ENCODE measurements at places on chromosomes 2 and 18. TPM values are rescaled to one million over a fixed set of nuclear protein-coding genes. Genes with fewer than 3 reads are reported as not detected.

DNA sequence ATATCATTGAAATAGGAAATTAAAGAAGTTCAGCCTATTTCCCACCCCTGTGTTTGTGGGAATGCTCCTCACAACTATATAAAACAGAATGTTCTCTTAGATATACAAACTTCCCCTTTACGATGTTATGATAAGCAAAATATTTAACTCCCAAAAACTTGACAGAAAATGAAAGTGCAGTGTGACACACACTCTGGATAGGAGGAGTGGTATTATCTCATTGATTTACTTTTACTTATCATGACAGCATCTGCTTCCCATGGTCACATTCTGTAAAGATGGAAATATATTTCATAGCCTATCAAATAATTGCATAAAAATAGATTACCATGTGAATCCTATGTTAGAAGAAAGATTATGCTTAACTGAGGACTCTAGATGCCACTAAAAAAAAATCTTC is 96.6 kb upstream of the STK17B start:
- no peak for DNase-seq

GRCh38 chr2:63790906-63791305 is 50.8 kb upstream of the UGP2 start:
- no peak for DNase-seq

GRCh38 chr2:113216321-113216720 is 42.5 kb downstream of the PSD4 start:
- no peak for DNase-seq

GRCh38 chr2:85179541-85179940 is 46.3 kb downstream of the TCF7L1 start:
- no peak for DNase-seq

DNA sequence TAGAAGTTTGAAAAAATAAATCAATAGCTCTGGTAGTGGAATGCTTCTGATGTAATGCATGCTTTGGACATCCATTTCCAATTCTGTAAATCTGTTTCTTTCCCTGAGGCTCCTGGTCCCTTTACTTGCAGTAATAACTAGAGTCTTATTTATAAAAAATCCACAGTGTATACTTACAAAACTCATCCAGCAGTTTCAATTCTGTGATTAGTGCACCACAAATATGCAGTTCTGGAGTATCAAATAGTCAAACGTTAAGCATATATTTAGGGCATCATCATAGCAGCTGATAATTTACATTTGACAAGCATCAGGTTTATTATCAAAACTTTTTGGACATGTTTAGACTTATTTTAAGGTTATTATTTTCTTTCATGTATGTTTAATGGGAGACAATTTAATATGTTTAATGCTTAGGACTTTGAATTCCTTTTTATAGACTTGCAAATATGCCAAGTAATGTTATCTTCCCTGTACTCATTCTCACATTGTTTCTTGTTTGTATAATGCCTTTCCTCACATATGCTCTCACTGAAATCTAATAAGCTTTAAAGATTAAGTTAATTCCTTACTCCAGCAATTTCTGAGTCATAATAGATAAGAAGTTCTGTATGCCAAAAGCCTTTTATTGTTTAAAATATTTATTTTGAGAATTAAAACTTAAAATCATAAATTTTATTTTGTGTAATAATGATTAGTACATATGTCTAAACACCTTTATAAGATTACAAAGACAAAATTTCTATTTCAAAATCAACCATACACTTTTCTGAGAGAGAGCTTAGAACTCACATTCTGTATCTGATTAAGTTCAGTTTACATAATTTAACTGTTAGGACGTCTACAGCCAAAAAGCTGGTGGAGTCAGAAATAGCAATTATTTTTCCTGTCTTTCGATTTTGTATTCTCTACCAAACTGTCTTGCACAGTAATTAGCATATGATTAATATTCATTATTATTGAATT is 341.5 kb upstream of the TMEFF2 start:
- no peak for DNase-seq

DNA sequence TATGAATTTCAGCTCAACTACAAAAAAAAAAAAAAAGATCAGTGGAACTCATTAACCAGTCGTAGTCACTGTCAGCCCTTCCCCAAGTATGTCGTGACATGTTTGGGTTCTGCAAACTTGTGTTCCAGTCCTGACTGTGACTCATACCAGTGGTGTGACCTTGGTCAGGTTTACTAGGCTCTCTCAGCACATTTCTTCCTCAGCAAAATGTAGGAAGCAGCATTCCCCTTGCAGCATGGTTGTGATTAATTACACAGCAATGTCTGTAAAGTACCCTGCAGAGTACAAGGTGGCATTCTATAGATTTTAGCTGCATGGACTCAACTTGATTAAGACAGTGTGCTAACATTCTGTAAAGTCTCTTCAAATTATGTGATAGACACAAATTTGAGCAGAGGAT is 156.9 kb downstream of the LAMA1 start:
- no peak for DNase-seq

DNA sequence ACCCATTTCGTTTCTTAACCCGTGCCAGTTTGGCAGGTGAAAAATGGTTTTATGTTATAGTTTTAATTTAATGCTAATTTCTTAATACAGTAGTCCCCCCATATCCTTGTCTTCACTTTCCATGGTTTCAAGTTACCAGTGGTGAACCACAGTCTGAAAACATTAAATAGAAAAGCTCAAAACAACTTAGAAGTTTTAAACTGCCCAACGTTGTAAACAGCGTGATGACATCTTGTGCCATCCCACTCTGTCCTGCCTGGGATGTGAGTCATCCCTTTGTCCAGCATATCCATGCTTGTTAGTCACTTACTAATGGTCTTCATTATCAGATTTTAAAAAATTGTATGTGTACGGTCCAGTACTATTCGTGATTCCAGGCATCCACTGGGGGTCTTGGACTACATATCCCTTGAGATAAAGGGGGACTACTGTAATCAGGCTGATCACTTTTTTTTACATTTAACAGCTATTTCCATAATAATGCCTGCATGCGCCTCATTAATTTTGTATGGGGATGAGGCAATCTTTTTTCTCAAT is 31.9 kb downstream of the SLC66A3 start:
- DNase-seq: no peak

DNA sequence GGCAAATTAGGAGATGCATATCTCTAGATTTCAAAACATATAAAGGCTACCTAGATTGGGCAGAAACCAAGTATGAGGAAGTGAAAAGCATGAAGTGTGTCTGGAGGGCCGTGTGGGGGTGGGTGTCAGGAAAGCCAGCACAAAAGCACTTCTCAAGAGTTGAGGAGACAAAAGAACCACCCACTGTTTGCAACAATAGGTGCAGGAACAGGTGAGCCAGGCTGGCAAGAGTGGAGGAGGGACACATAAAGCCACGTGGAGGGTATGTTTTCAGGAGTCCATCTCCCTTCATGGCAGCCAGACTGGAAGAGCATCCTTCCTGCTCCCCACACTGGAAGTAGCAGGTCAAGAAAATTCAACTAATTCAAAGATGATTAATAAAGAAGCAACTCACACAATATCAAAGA is 96.4 kb downstream of the CERS6 start:
- no peak for DNase-seq

- no peak for DNase-seq
These were observed 165.3 kb downstream of the GALNT1 start for GRCh38 chr18:35746826-35747339.

DNA sequence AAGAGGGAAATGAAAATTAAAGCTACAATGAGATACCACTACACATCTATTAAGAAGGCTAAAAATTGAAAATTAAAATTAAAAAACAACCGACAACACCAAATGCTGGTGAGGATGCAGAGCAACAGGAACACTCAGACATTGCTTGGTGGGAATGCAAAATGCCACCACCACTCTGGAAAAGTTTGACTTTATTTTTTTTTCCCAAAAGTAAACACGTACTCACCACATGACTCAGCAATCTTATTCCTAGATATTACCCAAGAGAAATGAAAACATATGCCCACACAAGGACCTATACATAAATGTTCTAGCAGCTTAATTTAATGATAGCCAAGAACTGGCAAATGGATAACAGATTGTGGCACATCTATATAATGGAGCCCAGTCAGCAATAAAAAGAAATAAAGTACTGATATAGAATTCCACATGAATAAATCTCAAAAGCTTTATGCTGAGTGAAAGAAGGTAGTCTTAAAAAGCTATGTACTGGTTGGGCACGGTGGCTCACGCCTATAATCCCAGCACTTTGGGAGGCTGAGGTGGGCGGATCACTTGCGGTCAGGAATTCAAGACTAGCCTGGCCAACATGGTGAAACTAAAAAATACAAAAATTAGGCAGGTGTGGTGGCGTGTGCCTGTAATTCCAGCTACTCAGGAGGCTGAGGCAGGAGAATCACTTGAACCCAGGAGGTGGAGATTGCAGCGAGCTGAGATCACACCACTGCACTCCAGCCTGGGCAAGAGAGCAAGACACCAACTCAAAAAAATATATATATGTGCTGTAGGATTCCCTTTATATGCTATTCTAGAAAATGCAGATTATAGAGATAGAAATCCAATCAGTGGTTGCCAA is 4.2 kb upstream of the PROC start:
- DNase-seq: no peak

GRCh38 chr2:236769981-236770671 is 200.5 kb downstream of the ACKR3 start:
- DNase-seq: no peak

DNA sequence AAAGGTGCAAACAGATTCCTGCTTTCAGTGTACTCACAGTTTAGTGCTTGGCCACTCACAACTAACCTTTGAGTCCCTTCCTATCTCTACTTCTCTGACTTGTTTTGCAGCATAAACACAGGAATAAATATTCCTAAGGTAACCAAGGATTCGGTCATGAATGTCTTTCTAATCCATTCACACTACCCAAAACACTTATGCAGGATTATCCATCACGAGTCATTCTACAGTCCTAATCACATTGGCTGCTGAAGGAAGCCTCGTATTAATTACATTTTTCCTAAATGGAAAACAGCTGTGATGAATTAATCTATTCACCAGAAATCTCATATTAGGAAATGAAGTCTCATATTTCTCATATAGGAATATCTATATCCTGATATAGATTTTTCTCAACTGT is 16.3 kb downstream of the RDH14 start:
- DNase-seq: no peak

- no peak for DNase-seq
These were observed 660.5 kb downstream of the LRRTM4 start for GRCh38 chr2:76861708-76862107.

DNA sequence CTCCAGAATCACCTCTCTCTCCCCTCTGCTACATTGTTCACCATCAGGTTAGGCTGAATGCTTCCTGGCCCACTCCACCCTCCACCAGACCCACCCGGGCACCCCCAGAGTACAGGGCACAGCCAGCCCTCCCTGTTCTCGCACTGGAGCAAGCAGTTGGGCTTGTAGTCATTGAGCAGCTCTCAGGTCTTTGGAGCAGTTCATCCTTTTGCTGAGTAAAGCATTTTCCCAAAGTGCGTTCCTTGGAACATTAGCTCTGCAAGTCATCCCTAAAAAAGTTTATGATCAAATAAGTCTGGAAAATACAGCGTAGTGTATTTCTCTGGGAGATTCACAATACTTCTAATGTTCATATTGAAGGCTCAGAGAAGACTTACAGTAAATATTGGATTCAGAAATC is 103.5 kb upstream of the DAPL1 start:
- no peak for DNase-seq

The EGR4 gene
- total RNA-seq: not detected

The DOK6 gene
- total RNA-seq: 1.2 TPM

The CLEC4F gene
- 0.18 TPM for total RNA-seq

The CD207 gene
- not detected for total RNA-seq

All from glomerular endothelial cell (primary cell).